ENCODE measurements at places on chromosomes 1 and 21.

- DNase-seq, result no peak
These were observed 9.4 kb downstream of the RUNX1 start for GRCh38 chr21:35039595-35040289.

DNA sequence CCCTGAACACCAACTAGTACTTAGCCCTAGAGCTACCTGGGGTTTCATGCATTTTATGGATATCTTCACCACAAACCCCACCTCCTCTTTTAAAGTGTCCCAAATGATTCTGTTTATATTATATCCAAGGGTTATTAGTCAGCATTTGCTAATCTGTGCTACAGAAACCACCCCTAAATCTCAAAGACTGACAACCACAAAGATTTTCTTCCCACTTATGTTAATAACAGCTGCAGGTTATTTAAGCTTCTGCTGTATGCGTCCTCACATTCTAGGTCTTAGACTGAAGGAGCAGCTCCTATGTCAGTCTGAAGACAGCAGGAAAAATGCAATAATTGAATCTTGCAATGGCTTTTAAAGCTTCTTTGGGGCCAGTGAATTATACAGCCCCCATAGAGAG lies 11.2 kb upstream of the PHC2 start:
- DNase-seq, result no peak

- no peak for DNase-seq
These were observed 14.3 kb downstream of the QSOX1 start for GRCh38 chr1:180168786-180169639.

GRCh38 chr21:43588957-43589356 lies 70.3 kb downstream of the HSF2BP start:
- no peak for DNase-seq

DNA sequence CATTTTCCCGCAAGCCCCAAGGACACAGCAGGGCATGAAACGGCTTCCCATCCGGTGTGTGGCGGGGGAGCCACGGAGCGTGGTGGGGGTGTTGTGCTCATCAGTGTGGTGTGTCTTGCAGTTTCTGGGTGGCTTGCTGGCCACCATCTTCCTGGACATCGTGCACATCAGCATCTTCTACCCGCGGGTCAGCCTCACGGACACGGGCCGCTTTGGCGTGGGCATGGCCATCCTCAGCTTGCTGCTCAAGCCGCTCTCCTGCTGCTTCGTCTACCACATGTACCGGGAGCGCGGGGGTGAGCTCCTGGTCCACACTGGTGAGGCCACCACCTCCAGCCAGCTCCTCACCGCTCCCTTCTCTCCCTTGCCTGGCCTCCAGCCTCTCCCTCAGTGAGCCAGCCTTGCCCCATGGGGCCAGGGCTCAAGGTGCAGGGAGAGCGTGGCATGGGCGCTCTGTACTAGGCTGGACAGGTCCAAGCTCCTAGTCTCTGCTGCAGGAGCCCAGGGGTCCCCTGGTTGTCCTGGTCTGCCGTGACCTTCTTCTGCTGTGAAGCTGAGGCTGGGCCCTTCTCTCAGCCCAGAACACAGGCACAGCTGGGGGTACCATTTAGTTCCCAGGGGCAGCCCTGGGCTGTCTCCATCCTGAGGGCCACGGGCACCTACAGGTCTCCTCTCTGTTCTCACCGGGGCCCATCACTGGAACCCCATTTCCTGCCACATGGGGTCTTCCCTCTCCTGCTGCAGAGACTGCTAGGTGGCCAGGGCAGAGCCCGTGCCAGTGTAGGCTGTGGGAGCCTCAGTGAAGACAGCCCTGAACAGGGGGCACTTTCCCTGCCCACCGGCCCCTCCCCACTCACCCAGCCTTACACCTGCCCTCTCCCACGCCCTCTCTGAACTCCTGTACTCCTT lies 12.6 kb downstream of the AGTRAP start:
- DNase-seq, result no peak

All from kidney glomerular epithelial cell (primary cell).